Fibroblast of skin of back (primary cell): ENCODE measurements at places on chromosomes 12 and 14.

DNA sequence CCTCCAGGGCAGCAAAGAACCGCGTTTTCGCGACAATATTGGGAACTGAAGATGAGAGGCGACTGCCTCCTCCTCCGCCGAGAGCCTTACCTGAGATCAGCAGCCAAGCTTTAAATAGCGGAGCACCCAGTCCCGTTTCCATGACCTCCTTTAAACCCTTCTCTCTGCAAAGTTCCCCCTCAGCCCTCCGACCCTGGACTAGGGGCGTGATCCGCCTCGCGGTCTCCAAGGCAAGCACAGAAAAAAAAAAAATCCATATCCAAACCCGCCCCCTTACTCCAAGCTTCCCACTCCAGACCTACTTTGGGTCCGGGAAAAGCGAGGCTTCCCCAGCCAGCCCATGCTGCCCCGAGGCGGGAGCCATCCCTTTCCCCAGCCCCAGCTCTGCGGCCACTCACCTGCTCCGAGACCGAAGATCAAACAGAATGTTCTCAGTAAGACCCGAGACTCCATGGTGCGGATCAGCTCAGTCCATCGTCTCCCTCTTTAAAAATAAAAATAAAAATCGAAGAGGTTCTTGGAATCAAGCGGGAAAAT lies 630 bp downstream of the NELL2 start:
- no peak for DNase-seq

DNA sequence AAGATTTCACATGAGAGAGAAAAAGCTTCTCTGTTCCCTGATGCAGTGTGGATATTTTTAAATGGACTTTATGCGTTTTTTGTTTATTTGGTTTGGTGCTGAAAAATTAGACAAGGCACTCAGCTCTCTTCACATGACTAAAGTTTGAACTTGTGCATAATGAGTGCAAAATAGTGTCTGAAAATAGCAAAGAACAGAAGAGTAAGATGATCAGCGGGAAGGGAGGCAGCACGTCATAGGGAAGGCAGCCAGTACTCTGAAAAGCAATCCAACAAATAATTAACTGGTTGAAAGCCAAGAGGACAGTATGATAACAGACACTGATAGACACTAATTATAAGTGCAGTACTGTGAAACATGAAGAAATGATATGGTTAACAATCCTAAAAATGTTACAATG lies 46.6 kb upstream of the CDKN3 start:
- DNase-seq: no peak

- peak; percentile 11 for DNase-seq
Observed at GRCh38 chr12:106583242-106584103, 669 bp downstream of the RFX4 start.

GRCh38 chr14:100747736-100748135 lies 21.0 kb downstream of the DLK1 start:
- DNase-seq: no peak

DNA sequence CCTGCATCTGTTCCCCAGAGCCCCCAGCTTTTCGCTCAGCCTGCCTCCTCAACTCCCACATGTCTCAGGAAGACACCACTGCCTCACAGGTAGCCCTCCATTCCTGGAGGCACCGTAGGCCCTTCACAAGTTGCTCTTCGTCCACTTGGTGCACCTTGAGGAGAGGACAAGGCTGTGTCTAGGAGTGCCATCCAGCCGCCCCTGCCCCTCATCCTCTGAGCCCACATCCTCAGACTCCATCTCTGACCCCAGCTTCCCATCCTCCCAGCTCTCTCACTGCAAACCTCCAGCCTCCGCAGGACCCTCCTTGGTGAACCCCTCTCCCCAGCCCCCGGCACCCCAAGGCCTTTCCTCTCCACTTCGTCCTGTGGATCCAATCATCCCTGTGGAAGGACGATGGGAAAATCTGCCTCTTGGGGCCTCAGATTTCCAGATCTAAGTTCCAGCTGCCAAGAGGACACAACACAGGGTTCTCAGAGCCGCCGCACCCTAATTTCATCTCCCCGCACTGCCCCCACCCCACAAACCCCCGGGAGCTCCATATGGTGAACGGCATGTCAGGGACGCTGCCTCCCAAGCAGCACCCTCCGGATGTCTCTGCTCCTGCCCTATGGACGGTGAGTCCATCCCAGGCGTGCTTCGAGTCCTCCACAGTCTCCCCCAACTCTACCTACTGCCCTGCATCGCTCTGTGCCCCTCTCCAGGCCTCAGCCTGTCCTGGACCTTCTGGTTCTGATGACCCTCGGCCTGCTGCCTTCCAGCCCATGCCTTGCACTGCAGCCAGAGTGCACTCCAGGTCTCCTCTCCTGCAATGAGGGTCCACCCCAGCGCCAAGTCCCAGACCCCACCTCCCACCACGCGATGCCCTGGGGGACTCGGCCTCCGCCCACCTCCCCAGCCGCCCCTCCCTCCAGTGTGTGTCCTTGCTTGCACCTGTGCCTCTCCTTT lies 314.1 kb upstream of the DIO3 start:
- no peak for DNase-seq

- DNase-seq: no peak
Observed at GRCh38 chr14:104742586-104743455, 10.1 kb upstream of the SIVA1 start.

DNA sequence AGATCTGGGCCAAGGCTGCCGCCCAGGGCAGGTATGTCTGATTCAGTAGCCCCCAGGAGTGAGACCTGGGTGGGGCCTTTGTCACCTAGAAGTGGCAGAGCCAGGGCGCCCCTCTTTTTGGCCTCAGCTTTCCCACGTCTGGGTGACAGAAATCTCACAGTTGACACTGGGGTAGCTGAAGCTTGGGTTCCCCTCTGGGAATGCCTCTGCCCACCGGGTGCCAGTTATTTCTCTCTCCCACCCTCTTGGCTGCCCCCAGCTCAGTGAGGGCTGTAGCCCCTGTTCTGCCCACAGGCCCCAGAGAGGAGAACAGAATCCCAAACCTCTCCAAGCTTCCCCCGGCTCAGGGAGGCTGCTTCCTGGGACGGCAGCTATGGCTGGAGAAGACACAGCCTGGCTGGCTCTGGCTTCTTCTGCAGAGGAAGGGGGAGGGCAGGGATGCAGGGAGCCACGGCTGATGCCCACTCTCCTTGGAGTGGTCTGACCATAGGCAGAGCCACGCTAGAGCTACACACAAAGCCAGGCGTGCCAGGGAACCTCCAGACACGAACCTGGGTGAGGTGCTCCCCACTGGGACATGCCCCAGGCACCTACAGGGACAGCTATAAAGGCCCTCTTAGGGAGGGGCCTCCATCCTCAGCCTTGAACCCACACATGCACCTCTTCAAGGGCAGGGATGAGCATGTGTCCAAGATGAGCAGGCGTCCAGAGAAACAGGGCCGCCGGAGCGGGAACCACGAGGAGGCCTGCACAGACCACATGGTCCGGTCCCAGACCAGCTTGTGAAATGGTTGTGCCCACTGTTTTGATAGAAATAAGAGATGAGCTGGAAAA lies 51.7 kb downstream of the BEGAIN start:
- DNase-seq: no peak

- DNase-seq: no peak
Observed at GRCh38 chr14:51621654-51622053, 30.1 kb upstream of the FRMD6 start.
